ENCODE measurements at places on chromosomes 2 and 18.

GRCh38 chr2:177705511-177706173, 313.1 kb downstream of the AGPS start:
- DNase-seq: no peak

DNA sequence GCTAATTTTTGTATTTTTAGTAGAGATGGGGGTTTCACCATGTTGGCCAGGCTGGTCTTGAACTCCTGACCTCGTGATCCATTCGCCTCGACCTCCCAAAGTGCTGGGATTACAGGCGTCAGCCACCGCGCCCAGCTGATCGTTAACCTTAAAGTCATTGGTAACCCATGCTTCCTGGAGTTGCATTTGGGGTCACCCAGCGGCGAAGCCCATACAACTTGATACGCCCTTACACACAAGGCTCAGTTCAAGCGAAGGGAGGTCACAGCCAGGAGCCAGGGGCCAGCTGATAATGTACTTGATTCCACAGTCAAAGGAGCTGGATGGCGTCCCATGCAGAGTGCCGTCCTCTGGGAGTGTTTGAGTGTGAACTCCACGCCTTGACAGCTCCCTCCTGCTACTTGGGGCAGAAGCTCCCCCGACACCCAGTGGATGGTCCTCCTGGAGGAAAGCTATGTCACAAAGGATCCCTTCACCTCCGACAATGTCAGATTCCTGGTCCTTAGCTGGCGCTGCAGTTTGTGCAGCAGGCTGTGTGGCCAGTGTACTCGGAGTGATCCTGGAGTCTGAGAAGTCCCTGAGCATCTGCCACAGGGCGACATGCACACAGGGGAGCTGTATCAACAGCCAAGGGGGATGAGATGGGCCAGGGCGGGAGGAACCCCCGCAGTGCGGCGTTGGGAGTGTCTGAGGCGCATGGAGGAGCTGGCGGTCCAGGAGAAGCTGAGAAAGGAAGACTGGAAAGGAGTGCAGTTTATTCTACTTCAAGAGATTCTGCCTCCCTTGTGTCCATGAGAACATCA, 7.9 kb downstream of the CLHC1 start:
- DNase-seq: no peak

- DNase-seq: no peak
Measured at GRCh38 chr2:224847381-224847780, 131.2 kb upstream of the CCDC195 start.

GRCh38 chr2:153739394-153739793, 132.3 kb upstream of the GALNT13 start:
- DNase-seq: no peak

- DNase-seq: no peak
Measured at GRCh38 chr2:198973181-198973580, 484.6 kb downstream of the SATB2 start.

GRCh38 chr2:101773137-101773536, 75.6 kb downstream of the MAP4K4 start:
- DNase-seq: no peak

DNA sequence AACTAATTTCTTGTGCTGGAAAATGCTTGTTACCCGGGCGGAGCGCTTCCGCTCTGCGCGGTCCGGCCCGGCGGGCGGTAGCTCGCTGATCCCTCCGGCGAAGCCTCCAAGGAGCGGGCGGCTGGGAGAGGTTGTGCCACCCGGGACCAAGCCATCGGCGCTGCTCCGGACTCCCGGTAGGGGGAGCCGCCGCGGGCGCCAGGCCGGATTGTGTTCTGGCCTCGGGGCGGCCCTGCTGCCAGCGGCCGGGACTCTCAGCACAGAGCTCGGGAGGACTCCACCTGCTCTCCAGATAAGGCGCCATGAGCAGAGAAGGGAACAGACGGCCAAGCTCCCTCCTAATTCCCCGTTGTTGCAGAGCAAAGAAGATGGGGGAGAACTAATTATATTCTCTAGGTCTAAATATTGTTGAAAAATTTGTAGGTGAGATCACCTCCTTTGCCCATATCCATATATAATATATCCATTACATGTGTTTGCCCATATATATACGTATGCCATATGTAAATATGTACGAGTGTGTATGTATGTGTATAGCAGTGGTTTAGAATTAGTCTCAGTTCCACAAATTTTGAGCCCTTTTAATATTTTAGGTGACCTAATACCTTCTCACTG, 13.8 kb upstream of the SATB2 start:
- DNase-seq: no peak

DNA sequence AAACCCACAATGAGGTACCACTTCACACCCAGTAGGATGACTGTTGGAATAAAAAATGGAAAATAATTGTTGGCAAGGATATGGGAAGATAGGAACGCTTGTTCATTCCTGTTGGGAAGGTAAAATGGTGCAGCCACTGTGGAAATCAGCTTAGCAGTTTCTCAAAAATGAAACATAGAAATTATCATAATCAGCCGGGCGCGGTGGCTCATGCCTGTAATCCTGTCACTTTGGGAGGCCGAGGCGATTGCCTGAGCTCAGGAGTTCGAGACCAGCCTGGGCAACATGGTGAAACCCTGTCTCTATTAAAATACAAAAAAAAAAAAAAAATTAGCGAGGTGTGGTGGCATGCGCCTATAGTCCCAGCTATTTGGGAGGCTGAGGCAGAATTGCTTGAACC, 23.4 kb downstream of the AMER3 start:
- no peak for DNase-seq

- DNase-seq: no peak
Measured at GRCh38 chr2:166084301-166084700, 43.5 kb downstream of the SCN1A start.

DNA sequence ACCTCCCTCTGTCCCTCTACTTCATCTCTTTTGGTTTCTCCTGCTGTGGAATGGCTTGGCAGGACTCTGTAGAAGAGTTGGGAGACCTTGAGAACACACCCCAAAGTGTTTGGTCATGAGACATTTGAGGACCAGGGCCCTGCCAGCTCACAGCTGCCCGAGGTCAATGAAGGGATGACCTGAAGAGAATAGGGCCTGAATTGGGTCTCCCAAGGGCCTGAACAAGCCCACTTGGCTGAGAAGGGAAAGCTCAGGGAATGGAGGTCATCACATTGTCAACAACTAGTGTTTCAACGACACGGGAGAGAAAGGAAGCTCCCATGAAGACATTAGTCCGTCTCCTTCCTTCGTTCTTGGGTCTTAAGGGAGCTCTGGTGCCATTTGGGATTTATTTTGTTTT, 52.8 kb downstream of the TTC32 start:
- no peak for DNase-seq

DNA sequence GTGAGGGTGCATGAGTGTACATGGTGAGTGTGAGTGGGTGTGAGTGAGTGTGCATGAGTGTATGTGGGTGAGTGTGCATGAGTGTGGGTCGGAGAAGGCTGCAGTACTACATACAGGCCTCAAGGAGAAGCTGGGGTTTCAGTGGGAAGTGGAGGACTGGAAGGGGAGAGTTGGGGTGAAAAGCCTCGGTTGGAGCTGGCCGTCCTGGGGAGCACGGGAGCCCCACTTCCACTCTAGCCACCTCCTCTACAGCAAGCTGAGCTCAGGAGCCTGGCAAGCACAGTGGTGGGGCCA, 68.7 kb upstream of the HPCAL1 start:
- no peak for DNase-seq

DNA sequence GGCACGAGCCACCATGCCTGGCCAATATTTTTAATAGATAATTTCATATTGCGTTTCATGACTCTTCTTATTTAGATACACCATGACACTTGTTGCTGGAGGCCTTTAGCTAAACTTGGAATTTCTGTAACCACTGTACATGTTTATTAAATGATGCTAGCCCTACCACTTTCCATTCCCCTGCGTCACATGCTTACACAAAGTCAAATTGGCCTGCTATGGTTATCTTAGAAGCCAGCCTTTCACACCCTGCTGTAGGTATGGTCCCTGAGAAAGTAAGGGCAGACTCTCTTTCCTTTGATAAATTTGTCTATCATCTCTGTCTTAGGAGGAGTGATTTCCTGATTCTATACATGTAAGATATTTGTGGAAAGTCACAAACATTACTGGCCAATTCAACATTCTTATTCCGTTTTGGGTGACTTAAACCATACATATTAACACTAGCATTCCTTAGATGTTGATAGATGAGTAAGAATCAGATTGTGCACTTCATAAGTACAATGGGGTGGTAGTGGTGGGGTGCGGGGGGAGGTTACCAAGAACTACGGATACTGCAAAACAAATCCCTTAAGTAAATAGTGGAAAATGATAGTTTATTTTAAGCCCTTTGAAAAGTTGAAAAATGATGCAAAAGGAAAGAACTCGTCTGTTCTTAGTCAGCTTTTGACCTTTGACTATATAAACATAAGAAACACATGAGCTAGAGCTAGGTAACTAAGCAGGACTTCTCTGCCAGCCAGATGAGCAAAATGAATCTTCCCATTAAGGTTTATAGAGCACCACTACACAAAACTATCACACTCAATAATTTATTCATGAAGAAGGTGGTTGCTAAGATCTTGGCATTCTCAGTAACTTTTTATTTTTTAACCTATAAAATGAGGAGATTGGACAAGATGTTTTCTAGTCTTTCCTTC, 7.9 kb upstream of the NDUFV2 start:
- DNase-seq: peak; percentile 14

DNA sequence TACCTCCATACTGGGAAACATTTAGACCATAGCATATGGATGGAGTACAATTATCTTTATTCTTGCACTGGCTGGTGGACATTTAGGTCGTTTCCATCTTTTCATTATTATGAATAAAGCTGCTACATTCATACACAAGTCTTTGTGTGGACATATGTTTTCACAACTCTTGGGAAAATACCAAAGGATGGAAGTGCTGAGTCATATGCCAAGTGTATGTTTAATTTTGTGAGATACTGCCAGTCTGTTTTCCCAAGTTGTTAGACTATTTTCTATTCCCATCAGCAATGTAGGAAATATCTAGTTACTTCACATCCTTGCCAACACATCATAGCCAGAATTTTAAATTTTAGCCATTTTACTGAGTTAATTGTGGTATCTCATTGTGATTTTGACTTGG, 91.5 kb downstream of the GALNT13 start:
- DNase-seq: no peak

- no peak for DNase-seq
Measured at GRCh38 chr2:118249531-118249930, 161.3 kb downstream of the INSIG2 start.

- DNase-seq: no peak
Measured at GRCh38 chr2:71935262-71935848, 212.3 kb downstream of the CYP26B1 start.

- no peak for DNase-seq
Measured at GRCh38 chr18:57027190-57027708, 119.6 kb upstream of the BOD1L2 start.

DNA sequence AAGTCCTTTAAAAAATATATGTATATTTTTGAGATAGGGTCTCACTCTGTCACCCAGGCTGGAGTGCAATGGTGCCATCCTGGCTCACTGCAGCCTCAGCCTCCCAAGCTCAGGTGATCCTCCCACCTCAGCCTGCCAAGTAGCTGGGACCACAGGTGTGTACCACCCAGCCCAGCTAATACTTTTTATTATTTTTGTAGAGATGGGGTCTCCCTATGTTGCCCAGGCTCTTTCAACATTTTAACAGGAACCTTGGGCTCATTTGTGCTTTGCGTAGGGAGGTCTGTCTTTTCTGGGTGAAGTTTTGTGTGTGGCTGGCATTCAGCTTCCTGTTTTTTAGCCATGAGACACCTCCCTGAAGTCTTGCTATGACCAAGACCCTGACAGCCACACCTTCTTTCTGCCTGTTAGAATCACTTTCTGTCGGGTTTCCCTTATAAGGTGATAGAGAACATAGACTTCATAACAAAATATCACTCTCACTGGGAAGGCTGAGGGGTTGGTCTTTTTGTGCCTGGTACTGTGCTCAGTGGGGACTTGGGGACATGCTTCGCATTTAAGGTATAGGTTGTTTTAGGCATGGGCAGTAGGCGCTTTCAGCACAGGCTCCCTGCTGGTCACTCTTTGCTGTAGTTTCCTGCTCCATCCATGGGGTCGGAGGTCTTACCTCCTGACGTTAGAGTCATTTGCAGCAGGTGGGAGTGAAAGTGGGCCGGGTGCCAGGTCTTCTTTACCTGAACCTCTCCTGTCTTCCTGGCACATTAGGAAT, 3.4 kb downstream of the RAB31 start:
- DNase-seq: no peak

DNA sequence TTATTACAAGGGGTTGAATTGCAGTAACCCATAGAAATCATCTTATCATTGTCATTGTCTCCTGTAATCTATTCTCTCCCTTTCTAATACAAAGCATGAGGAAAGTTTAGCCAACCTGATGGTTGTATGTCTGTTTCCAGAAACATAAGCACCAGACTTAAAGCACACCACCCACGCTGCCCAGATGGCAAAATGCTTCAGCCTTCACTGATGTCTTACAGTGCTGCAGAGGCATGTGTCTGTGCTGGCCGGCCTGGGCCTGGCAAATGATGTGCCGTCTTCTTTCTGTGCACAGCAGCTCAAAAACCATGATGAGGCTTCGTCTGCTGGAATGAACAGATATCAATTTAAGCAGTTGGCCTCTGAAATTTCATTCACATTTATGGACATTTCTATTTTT, 443.0 kb upstream of the RGPD4 start:
- no peak for DNase-seq

- DNase-seq: no peak
Measured at GRCh38 chr2:161316701-161317100, 8.5 kb downstream of the PSMD14 start.

DNA sequence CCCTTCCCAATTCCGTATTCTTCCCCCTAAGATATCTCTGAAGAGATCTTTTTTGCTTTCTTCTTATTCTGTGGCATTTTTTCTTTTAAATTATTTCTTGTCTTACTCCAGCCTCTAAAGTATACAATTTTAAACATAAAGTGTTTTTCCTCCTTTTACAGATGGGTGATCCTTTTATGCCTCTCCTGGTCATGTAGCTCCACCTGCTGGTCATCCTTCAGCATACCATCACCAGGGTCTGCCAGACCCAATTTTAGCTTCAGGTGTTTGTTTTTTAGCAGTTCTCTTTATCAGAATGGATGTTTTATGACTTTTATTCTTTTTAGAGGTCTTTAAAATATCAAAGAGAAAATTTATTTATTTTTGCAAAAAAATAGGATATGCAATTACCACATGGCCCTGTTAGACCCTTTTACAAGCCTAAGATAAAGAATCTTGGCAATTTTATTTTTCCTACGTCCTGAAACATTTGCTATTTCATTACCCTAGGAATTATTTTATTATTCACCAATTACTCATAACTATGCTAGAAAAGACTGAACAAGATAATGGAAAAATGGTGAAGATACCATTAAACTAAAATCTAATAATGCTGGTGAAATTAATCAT, 55.5 kb downstream of the PIGN start:
- DNase-seq: peak; percentile 67

Measured in CD8-positive, alpha-beta T cell (primary cell).